Fibroblast of villous mesenchyme (primary cell): ENCODE measurements at places on chromosomes 5 and 9. TPM values are rescaled to one million over a fixed set of nuclear protein-coding genes. Genes with fewer than 3 reads are reported as not detected.

NR5A1 gene
- not detected in 2 replicates for total RNA-seq

WNT8A gene
- not detected in 2 replicates for total RNA-seq

GLRA1 gene
- not detected in 2 replicates for total RNA-seq

LECT2 gene
- total RNA-seq = not detected in 2 replicates

ST8SIA4 gene
- total RNA-seq = 3.5 and 4.8 TPM in 2 replicates

PDGFRB gene
- total RNA-seq = 341 TPM in 2 replicates

DBH gene
- total RNA-seq = not detected in 2 replicates

HMMR gene
- 10.0 and 32.8 TPM in 2 replicates for total RNA-seq

GZMA gene
- not detected in 2 replicates for total RNA-seq

OR1J2 gene
- total RNA-seq = 0.32 and 0.43 TPM in 2 replicates

CFAP77 gene
- under 0.01 TPM in 1 of 2 replicates, not detected in the other for total RNA-seq

MEGF10 gene
- total RNA-seq = 0.97 and 1.3 TPM in 2 replicates

SLC6A3 gene
- not detected in 2 replicates for total RNA-seq

IFNA21 gene
- not detected in 2 replicates for total RNA-seq

ARSI gene
- 13.8 and 23.5 TPM in 2 replicates for total RNA-seq

SLC25A2 gene
- total RNA-seq = under 0.01 and 0.64 TPM in 2 replicates

BDP1 gene
- total RNA-seq = 22.5 and 28.5 TPM in 2 replicates

NME5 gene
- total RNA-seq = 1.3 and 2.2 TPM in 2 replicates

PTGES gene
- total RNA-seq = 8.7 and 16.0 TPM in 2 replicates

LRRC70 gene
- total RNA-seq = 0.64 and 1.3 TPM in 2 replicates

RAI14 gene
- total RNA-seq = 251 and 291 TPM in 2 replicates

QSOX2 gene
- 11.3 and 15.1 TPM in 2 replicates for total RNA-seq

PKN3 gene
- total RNA-seq = 2.6 and 3.5 TPM in 2 replicates

TGFBI gene
- 281 and 496 TPM in 2 replicates for total RNA-seq

GDNF gene
- total RNA-seq = 0.43 and 1.6 TPM in 2 replicates

COL15A1 gene
- total RNA-seq = 1.7 and 19.0 TPM in 2 replicates

IL33 gene
- 1.3 and 7.3 TPM in 2 replicates for total RNA-seq

TAL2 gene
- total RNA-seq = not detected in 2 replicates

IFNA2 gene
- not detected in 2 replicates for total RNA-seq

PITX1 gene
- 19.9 and 66.7 TPM in 2 replicates for total RNA-seq

ABO gene
- not detected in 2 replicates for total RNA-seq

LRRC19 gene
- total RNA-seq = not detected in 2 replicates

ANGPTL2 gene
- 19.9 and 37.4 TPM in 2 replicates for total RNA-seq

CEL gene
- under 0.01 TPM in 2 replicates for total RNA-seq

SLC6A7 gene
- under 0.01 TPM in 2 replicates for total RNA-seq

CDH18 gene
- under 0.01 and 0.43 TPM in 2 replicates for total RNA-seq

LMNB1 gene
- total RNA-seq = 31.6 and 47.9 TPM in 2 replicates

NKD2 gene
- 2.2 and 4.2 TPM in 2 replicates for total RNA-seq

SH3TC2 gene
- total RNA-seq = 3.9 and 13.4 TPM in 2 replicates

ARHGAP26 gene
- total RNA-seq = 1.7 and 4.2 TPM in 2 replicates

LCP2 gene
- total RNA-seq = not detected in 2 replicates

PCDHGA7 gene
- 3.5 and 4.5 TPM in 2 replicates for total RNA-seq

CLTB gene
- total RNA-seq = 86.3 and 118 TPM in 2 replicates

DNAJC25 gene
- 7.1 and 9.9 TPM in 2 replicates for total RNA-seq

DAB2 gene
- 231 and 332 TPM in 2 replicates for total RNA-seq

NTNG2 gene
- total RNA-seq = 0.86 and 1.9 TPM in 2 replicates

GFPT2 gene
- total RNA-seq = 25.4 and 28.9 TPM in 2 replicates

CNTFR gene
- not detected in 2 replicates for total RNA-seq

PCA3 gene
- under 0.01 TPM in 1 of 2 replicates, not detected in the other for total RNA-seq

SAXO1 gene
- total RNA-seq = not detected in 2 replicates

NSMF gene
- 22.0 and 22.9 TPM in 2 replicates for total RNA-seq

GRXCR2 gene
- not detected in 2 replicates for total RNA-seq

NUTM2G gene
- not detected in 2 replicates for total RNA-seq

LCN12 gene
- total RNA-seq = 0.86 TPM in 1 of 2 replicates, not detected in the other

HTR1A gene
- not detected in 2 replicates for total RNA-seq

FAM78A gene
- total RNA-seq = under 0.01 and 0.43 TPM in 2 replicates

CCL27 gene
- total RNA-seq = not detected in 2 replicates
